ENCODE measurements at places on chromosomes 12 and 14.
A peak's percentile ranks its signal among the peaks of the same experiment; 100 is the strongest.

DNA sequence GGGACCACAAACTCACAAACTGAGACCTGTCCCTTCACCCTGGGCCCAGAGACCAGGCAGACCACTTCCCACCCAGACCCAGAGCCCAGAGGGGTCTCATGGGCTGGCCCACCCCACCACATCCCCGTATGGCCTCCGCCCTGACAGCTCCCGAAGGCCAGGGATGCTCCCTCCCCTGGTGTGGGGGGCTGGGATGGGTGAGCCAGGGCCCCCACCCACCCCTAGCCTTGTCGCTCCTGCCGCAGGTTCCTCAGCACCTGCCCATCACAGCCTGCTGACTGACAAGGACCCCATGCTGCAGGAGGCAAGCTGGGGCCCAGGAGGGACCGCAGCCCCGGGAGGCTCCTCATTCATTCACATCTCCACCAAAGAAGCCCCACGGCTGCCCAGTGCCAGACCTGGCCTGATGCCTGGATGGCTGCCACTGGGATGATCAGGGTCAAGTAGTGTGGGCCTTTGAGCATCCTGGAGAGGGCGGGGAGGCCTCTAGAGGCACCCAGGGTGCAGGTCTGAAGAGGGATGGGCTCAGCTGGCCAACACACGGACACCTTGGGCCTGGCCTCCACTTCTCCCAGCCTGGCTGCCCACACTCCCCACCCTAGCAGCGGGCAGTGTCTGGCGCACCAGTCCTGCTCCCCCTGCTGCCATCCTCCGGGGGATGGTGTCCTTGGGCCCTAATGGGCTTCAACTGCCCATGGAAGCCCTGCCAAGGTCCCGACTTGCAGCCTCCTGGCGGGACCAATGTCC, 24.7 kb upstream of the GPR132 start:
- no peak overlapping the region for H3K4me3 ChIP-seq
- H3K36me3 ChIP-seq: no peaks in the 10 kb centered on the region
- H3K27me3 ChIP-seq: peaks cover 2% of the 10 kb centered on the region
- H3K4me1 ChIP-seq: peaks cover 3% of the 10 kb centered on the region
- DNase-seq: no peak

- no peak overlapping the region for H3K4me3 ChIP-seq
- H3K36me3 ChIP-seq: peaks cover 2% of the 10 kb centered on the region
- H3K27ac ChIP-seq: no peak overlapping the region
- H3K4me1 ChIP-seq: peaks cover 7% of the 10 kb centered on the region
- DNase-seq: no peak
Observed at GRCh38 chr14:75450381-75451276, 22.8 kb downstream of the JDP2 start.

DNA sequence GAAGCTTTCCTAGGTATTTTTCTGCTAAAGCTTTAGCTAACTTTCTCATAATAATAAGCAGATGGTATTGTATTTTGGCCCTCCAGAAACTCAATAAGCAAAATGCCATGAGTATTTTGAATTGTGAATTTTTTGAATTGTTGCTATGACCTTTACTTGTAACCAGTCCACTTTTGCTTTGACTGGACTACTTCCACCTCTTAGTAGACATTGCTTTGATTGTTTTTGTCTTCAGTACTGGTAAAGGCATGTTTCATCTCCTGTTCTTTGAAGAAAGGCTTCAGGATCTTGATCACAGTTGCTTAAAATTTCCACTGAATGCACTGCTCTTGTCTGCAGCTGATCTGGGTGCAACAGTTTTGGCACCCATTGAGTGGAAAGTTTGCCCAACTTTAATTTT, 102.3 kb downstream of the TRMT5 start:
- H3K27me3 ChIP-seq: no peaks in the 10 kb centered on the region
- H3K36me3 ChIP-seq: no peaks in the 10 kb centered on the region
- H3K4me1 ChIP-seq: no peaks in the 10 kb centered on the region
- no peak overlapping the region for H3K4me3 ChIP-seq
- no peak overlapping the region for H3K27ac ChIP-seq
- DNase-seq: no peak

GRCh38 chr12:47438175-47438574, 267.7 kb downstream of the RPAP3 start:
- H3K4me1 ChIP-seq: no peaks in the 10 kb centered on the region
- H3K36me3 ChIP-seq: no peaks in the 10 kb centered on the region
- no peak for DNase-seq
- H3K27me3 ChIP-seq: no peaks in the 10 kb centered on the region
- H3K4me3 ChIP-seq: no peak overlapping the region

- no peaks in the 10 kb centered on the region for H3K4me1 ChIP-seq
- no peaks in the 10 kb centered on the region for H3K27me3 ChIP-seq
- no peaks in the 10 kb centered on the region for H3K36me3 ChIP-seq
- no peak overlapping the region for H3K4me3 ChIP-seq
- no peak overlapping the region for H3K27ac ChIP-seq
- DNase-seq: no peak
Observed at GRCh38 chr14:65723348-65723747, 310.8 kb downstream of the FUT8 start.

- H3K36me3 ChIP-seq: no peaks in the 10 kb centered on the region
- no peak overlapping the region for H3K27ac ChIP-seq
- H3K4me3 ChIP-seq: no peak overlapping the region
- no peaks in the 10 kb centered on the region for H3K27me3 ChIP-seq
- DNase-seq: no peak
Observed at GRCh38 chr12:102483466-102483865, 3.1 kb upstream of the IGF1 start.

- no peaks in the 10 kb centered on the region for H3K36me3 ChIP-seq
- H3K27me3 ChIP-seq: no peaks in the 10 kb centered on the region
- H3K27ac ChIP-seq: no peak overlapping the region
- H3K4me1 ChIP-seq: peaks cover 2% of the 10 kb centered on the region
- peak overlapping the region; percentile 60 for H3K4me3 ChIP-seq
Observed at GRCh38 chr12:44875417-44875953, 630 bp downstream of the NELL2 start.

- no peaks in the 10 kb centered on the region for H3K36me3 ChIP-seq
- no peak for DNase-seq
- H3K4me3 ChIP-seq: no peak overlapping the region
- H3K4me1 ChIP-seq: no peaks in the 10 kb centered on the region
Observed at GRCh38 chr12:116852303-116852702, 28.9 kb downstream of the HRK start.

- H3K36me3 ChIP-seq: no peaks in the 10 kb centered on the region
- H3K27me3 ChIP-seq: no peaks in the 10 kb centered on the region
- peak; percentile 75 for DNase-seq
- no peak overlapping the region for H3K27ac ChIP-seq
Observed at GRCh38 chr14:61280526-61281185, 482 bp downstream of the TMEM30B start.

- peak overlapping the region; percentile 8 for H3K27ac ChIP-seq
- DNase-seq: peak; percentile 97
- no peak overlapping the region for H3K4me3 ChIP-seq
- H3K4me1 ChIP-seq: no peaks in the 10 kb centered on the region
- no peaks in the 10 kb centered on the region for H3K27me3 ChIP-seq
Observed at GRCh38 chr12:131896080-131896810, 1.8 kb downstream of the ULK1 start.

GRCh38 chr14:102523569-102524450, 14.2 kb upstream of the ANKRD9 start:
- no peaks in the 10 kb centered on the region for H3K27me3 ChIP-seq
- DNase-seq: no peak

DNA sequence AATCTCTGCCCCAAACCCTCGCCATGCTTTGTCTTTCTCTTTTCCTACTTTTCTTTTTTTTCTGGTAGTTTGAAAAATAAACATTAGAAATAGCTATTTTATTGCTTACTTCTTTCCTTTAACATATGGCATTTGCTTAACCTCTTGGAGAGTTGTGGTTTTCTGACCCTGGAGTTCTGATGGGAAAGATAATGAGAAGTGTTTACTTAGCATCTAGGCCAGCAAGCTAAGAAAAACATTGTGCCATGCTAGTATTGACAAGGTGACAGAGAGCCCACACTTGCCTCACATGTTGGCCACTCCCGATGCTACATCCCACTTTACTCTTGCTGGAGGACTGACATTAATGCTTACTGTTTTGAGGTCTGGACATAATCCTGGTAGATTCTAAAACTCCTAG, 886.2 kb downstream of the DIO2 start:
- no peak overlapping the region for H3K27ac ChIP-seq
- no peaks in the 10 kb centered on the region for H3K36me3 ChIP-seq
- no peak for DNase-seq
- H3K4me1 ChIP-seq: no peaks in the 10 kb centered on the region
- H3K27me3 ChIP-seq: no peaks in the 10 kb centered on the region
- no peak overlapping the region for H3K4me3 ChIP-seq

- H3K4me1 ChIP-seq: peaks cover 7% of the 10 kb centered on the region
- no peaks in the 10 kb centered on the region for H3K27me3 ChIP-seq
- DNase-seq: peak; percentile 74
- H3K27ac ChIP-seq: peak overlapping the region; percentile 63
Observed at GRCh38 chr12:95548056-95548538, 3.2 kb downstream of the USP44 start.

DNA sequence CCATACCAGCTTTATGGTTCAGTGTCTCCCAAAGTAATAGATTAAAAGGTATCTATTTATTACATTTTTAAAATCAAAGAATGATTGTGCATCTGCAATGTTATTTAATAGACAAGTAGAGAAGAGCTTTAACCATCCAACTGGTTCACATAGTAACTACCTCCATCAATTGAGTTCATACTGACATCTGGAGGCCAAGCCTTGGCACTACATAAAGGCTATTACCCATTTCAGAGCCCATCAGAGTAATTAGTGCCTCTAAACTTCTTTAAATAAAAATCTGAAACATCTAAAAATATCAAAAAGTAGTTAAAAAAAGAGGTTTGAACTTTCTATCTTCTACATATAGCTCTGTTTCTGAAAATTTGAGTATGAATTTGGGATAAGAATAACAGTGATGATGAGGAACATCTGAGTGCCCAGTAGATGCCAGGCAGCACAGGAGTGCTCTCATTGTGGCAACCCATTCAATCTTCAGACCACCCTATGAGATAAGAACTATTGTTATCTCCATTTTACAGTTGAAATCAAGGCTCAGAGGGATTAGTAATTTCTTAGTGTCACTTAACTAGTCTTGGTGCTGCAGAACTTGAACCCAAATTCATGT, 132.9 kb upstream of the DAAM1 start:
- no peaks in the 10 kb centered on the region for H3K36me3 ChIP-seq
- H3K27me3 ChIP-seq: no peaks in the 10 kb centered on the region
- no peaks in the 10 kb centered on the region for H3K4me1 ChIP-seq
- no peak overlapping the region for H3K27ac ChIP-seq

DNA sequence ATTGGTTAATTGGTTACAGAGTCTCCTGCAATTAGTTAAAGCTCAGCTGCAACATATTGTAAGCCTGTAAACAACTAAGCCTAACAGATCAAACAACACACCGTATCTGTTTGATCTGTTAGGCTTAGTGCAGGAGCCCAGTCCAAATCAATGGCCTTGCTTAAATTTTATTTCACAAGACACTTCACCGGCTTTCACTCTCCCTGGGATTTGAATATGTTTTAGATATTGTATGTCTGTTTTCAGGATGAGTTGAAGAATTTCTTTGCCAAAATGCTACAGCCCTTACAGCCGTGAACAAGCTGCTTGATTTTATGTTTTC, 5.5 kb upstream of the RNASE1 start:
- DNase-seq: no peak
- H3K36me3 ChIP-seq: no peaks in the 10 kb centered on the region
- H3K27ac ChIP-seq: no peak overlapping the region
- no peak overlapping the region for H3K4me3 ChIP-seq
- no peaks in the 10 kb centered on the region for H3K27me3 ChIP-seq
- H3K4me1 ChIP-seq: no peaks in the 10 kb centered on the region

GRCh38 chr12:104551313-104551931, 94.7 kb downstream of the CHST11 start:
- no peak overlapping the region for H3K27ac ChIP-seq
- no peak overlapping the region for H3K4me3 ChIP-seq
- no peak for DNase-seq
- H3K4me1 ChIP-seq: no peaks in the 10 kb centered on the region
- H3K27me3 ChIP-seq: no peaks in the 10 kb centered on the region
- H3K36me3 ChIP-seq: no peaks in the 10 kb centered on the region

GRCh38 chr12:120230974-120231315, 30.0 kb upstream of the RPLP0 start:
- no peak for DNase-seq
- H3K4me1 ChIP-seq: peaks cover 62% of the 10 kb centered on the region
- H3K27me3 ChIP-seq: no peaks in the 10 kb centered on the region
- H3K36me3 ChIP-seq: peaks cover 4% of the 10 kb centered on the region

DNA sequence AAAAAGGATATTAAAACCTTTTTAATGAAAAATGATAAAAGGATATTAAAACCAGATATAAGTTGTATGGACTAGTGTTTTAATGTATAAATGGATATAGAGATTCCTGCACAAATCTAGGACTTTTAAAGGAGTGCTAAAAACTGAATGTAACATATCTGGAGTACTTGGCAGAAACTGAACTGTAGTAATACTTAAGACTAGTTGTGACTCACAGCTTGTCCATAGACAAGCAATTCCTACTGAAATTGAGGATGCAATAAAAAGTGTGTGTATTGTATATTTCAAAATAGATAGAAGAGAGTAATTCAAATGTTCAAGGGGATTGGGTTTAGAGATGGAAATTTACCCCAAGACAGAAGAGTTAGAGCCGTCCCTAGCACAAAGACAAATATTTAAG, 59.6 kb downstream of the FBXO33 start:
- H3K27me3 ChIP-seq: no peaks in the 10 kb centered on the region
- no peak for DNase-seq
- peaks cover 6% of the 10 kb centered on the region for H3K4me1 ChIP-seq
- H3K4me3 ChIP-seq: no peak overlapping the region
- no peak overlapping the region for H3K27ac ChIP-seq

DNA sequence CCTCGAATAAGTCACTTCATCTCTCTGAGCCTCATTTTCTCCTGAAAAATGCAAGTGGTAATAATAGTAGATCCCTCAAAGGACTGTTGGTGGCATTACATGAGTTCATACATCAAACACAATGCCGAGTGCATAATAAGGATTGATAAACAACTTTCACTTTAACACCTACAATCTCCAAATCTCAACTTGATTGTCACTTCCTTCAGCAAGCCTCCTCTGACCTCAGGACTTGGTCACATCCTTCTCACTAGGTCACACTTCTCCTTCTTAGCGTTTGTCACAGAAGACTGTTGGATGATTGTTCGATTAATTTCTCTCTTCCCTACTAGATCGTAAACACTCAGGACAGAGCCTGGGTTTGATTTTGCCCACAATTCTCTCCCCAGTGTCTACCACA, 7.9 kb upstream of the PRKAB1 start:
- peak; percentile 28 for DNase-seq
- H3K27ac ChIP-seq: no peak overlapping the region
- H3K4me3 ChIP-seq: no peak overlapping the region
- no peaks in the 10 kb centered on the region for H3K36me3 ChIP-seq

All from mesendoderm (in vitro differentiated cells).